ENCODE measurements at places on chromosomes 6 and 20.

GRCh38 chr6:138959521-138959920 is 28.5 kb downstream of the REPS1 start:
- no peak for DNase-seq

GRCh38 chr6:43355862-43356590 is 13.4 kb downstream of the ZNF318 start:
- DNase-seq: no peak

- no peak for DNase-seq
Measured at GRCh38 chr6:28134015-28134414, 7.7 kb upstream of the ZKSCAN8 start.

DNA sequence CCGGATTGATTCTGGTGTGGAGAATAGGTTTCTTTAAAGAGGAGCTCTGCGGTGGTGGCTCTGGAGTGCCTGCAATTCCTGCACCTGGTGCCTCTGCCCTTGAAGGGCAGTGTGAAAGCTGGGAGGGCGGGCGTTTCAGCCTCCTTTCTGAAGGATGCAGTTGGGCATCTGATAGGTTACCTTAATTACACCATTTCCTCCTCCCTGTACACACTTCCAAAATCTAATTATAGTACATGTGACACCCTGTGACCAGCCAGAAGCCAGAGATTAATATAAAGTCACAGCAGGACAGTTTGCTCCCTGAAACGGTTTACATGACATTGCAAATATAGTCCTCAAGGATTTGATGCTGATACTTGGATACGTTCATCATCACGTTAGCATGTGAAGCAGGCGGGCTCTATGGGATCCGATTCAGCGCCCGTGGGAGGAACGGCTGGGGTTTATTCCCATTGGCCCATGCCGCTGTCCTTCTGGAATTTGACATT is 548.2 kb downstream of the QKI start:
- DNase-seq: peak; percentile 56

DNA sequence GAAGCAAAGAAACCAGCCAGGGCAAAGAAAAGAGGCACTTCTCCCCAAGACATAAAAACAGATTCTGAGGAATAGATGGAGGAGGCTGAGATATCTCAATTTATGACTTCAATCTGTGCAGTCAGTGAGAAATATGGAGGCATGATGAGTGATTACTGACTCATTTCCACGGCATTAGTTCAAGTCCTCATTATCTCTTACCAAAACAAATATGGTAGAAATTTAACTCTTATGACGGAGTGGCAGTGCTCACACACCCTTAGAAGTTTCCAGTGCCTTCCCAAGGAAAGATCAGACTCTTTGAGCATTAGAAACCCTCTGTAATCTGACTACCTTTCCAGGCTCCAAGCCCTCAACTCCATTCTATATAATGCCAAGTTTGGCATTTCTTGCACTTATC is 364.1 kb downstream of the ARHGAP18 start:
- no peak for DNase-seq

DNA sequence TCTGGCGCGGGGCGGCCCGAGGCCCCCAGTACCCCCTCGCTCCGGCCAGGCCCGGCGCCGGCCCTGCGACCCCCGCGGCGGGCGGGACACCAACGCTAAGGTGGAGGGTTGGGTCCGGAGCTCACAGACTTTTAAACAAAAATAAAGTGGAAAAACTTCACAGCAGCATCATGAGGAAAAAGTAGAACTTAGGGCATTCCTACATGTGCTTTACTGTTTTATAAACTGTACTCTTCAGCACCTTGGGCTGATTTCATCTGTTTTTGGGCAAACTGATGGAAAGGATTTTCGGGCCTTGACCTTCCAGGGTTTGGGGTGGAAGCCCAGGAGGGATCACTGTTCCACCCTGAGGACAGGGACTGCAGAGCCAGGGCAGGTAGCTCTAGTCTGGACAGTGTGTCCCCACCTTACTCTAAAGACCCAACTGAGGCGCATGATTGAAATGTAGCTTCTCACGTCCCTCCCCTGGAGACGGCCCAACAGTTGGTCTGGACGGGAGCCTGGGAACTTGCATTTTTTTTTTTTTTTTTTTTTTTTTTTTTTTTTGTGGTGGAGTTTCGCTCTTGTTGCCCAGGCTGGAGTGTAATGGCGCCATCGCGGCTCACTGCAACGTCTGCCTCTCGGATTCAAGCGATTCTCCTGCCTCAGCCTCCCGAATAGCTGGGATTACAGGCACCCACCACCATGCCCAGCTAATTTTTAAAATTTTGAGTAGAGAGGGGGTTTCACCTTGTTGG is 740 bp downstream of the NELFCD start:
- no peak for DNase-seq

- DNase-seq: no peak
Measured at GRCh38 chr6:168537540-168537884, 96.5 kb downstream of the SMOC2 start.

- DNase-seq: no peak
Measured at GRCh38 chr20:15107931-15108330, 770.5 kb upstream of the FLRT3 start.

DNA sequence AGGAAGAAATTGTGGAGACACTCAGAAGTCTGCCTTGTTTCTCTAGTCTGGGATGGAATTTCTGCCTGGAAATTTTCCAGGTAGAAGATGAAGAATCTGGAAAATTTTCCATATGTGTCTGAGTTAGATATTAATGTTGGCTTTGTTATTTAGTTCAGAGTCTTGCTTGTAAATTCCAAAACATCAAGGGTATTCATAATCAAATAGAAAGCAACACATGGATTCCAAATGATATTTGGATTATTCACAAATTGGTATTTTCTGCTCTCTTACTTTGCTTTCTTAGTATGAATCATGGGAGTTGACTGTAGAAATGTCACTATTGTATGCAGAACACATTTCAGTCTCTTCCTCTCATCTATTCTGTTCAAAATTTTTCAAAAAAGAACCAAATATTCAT is 116.0 kb downstream of the GRIK2 start:
- DNase-seq: no peak

GRCh38 chr6:105680131-105680530 is 277.2 kb upstream of the PREP start:
- no peak for DNase-seq

DNA sequence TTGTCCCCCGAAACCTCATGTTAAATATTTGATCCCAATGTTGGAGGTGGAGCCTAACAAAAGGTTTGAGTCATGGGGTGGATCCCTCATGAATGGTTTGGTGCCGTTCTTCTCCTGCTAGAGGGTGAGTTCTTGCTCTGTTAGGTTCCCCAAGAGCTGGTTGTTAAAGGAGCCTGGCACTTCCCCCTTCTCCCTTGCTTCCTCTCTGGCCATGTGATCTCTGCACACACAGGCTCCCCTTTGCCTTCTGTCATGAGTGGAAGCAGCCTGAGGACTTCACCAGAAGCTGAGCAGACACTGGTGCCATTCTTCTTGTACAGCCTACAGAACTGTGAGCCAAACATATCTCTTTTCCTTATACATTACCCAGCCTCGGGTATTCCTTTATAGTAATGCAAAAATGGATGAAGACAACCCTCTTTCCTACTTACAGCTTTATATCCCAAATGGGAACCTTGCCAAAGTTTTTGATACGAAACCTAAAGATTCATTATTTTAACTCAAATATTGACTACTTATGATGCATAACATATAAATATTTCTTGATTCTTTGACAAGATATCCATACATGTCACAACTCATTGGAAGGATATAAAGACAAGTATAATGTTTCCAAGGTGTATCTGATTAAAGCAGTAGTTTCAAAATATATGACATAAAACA is 61.0 kb downstream of the RNF182 start:
- no peak for DNase-seq

DNA sequence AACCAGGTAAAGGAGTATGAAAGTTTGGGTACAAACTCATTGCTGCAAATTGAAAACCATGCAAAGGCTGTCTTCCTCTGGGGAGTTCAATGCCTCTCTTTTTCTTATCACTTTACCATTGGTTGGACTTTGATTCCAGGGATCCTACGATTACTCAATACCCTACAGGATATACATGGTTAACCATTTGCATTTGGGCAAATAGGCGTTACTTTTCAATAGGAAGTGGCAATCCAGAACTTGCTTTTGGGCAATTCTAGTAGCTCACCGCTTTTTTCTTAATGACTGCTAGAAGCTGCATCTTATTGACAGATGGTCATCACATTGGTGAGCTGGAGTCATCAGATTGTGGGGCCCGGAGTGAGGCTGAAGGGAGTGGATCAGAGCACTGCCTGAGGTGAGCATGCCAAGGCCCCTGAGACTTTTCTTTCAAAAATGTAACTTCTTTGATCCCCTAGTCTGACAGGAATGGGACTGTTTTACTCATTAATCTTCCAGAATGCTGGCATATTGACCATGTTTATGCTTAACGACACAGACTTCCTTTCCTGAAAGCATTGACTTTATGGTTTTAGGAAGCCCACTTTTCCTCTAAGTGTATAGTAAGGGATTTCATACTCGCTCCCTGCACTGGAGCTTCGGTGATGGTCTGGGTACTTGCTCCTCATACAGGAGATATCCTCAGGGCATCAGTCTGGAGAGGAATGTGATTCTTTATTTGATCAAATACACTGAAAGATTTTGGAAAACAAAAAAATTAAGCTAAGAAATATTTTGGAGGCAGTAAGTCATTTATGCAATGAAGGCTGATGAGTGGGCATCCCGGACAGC is at the start of gene CCR6:
CCR6 (plus strand) TSS at position 270 of the 831 bp plus-strand sequence. CDS start 13,039 bp downstream, outside the sequence.
- DNase-seq: no peak

GRCh38 chr6:152750694-152751093 is at the start of gene VIP:
Gene VIP, plus strand, starts transcription at chr6:152750797. Its CDS starts 1,381 bp downstream, at chr6:152752178.
- no peak for DNase-seq

GRCh38 chr6:81847866-81848265 is 95.4 kb upstream of the TENT5A start:
- no peak for DNase-seq

- DNase-seq: no peak
Measured at GRCh38 chr6:13235339-13235738, 93.0 kb downstream of the TBC1D7 start.

GRCh38 chr6:144580771-144581170 is 295.6 kb downstream of the UTRN start:
- no peak for DNase-seq

DNA sequence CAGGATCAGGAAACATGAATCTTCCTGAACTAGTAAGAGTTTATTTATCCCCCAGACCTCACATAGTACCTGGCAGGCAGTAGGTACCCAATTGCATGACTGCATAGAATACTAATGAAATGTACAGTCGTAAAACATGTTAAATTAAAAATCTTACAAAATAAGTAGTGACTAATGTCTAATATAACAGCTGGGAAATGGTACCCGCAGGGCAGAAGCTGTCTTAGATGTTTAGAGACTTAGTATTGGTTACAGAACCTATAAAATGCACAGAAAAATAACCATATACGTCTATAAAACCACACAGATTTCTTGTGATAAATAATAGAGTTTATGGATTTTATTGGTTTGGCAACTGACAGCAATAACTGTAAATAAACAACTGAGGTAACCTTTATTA is 139.1 kb upstream of the GMDS start:
- no peak for DNase-seq

DNA sequence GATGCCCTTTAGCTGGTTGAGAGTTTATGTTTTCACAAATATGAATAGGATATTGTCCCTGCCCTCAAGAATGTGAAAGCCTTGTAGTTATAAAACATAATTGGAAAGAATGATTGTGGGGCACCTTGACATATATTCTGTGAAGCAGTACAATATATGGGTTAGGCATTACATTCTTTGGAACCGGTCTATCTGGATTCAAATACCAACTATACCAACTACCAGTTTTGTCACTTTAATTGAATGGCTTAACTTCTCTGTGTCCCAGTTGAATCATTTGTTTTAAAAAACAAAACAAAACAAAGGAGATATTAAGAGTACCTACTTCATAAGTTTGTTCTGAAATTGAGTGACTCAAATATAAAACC is 146.5 kb downstream of the TBC1D32 start:
- DNase-seq: no peak

GRCh38 chr20:35902545-35902941 is 51.8 kb downstream of the SCAND1 start:
- no peak for DNase-seq

DNA sequence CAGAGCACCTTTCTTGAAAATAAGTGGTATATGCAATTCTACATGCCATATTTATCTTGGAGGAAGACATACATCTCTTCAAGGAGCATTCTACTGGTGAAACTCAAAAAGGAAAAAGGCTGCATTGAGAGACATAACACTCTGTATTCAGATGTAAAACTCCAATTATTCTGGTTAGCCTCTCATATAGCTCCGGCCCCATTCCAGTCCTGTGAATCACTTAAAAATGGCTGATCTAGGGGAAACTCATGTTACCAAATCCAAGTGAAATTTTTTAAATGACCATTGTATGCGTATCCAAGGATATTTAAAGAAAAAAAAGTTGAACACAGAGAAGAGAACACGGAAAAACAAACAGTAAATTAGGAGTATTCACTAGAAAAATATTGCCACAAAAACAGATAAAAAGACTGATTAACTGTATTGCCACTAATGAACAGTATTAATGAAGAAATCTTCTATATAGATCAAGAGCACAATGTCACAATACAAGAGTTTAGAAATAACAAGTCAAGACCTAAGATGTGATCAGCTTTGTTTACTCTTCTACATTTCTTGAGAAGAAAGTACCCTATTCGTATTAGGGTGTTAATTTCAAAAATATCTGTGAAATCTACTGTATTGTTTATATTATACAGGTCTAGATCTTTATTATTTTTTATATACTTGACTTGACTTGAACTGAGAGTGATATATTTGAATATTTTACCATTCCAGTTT is 124.5 kb upstream of the GJE1 start:
- DNase-seq: no peak

DNA sequence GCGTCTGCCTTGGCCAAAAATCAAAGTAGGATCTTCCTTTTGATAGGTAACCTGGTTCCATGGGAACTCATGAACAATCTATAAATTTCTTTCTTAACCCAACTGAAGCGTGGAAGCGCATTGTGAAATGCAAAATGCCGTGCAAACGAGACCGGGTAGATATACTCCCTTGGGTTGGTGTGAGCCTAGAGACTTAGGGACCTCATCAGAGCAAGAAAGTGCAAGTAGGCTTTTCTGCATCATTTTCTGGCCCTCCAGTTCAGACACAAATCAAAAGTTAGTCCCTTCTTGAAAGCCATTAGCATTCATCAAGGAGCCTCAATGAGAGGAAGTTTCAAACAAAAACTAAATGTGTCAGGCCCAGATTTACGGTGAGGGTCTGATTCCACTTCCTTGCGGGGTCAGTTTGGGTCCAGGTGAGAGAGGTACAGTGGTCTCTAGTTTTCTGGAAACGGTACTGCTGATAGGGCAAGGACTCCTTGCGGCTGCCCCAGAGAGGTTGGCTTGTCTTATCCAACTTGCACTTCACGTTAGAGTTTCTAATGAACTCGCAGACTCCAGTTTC is 5.3 kb upstream of the ZNF184 start:
- no peak for DNase-seq

- DNase-seq: no peak
Measured at GRCh38 chr6:44065443-44066140, 61.7 kb downstream of the MRPL14 start.

- DNase-seq: no peak
Measured at GRCh38 chr6:136732889-136733288, 59.4 kb downstream of the MAP3K5 start.

DNA sequence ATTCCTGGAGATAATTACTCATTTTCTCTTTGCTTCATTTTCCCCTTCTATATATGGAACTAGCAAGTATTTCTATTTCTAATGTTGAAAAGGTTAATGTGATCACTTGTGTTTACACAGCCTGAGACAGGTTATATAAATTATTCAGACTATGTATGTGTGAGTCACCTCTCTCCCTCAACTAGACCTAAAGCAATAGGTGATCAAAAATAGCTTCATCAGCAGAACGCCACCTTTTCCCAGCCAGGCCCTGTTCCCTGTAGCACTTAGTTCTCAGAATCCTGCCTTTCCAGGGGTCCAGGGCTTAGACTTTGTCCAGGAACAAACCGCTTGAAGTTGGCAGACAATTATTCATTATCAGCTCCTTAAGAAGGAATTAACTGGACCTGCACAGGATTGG is 125.3 kb upstream of the EXOC2 start:
- DNase-seq: no peak

All from NCI-H510A (cell line).